Esophagus squamous epithelium (tissue), 5 donors: ENCODE measurements at places on chromosomes 6 and 20. TPM values are rescaled to one million over a fixed set of nuclear protein-coding genes. Genes with fewer than 3 reads are reported as not detected.

GRCh38 chr6:39152262-39152661 is 37.3 kb upstream of the SAYSD1 start:
- H3K4me1 ChIP-seq, result no peaks in the 10 kb centered on the region
- H3K27ac ChIP-seq, result no peak overlapping the region
- no peaks in the 10 kb centered on the region for H3K27me3 ChIP-seq
- DNase-seq, result no peak

DNA sequence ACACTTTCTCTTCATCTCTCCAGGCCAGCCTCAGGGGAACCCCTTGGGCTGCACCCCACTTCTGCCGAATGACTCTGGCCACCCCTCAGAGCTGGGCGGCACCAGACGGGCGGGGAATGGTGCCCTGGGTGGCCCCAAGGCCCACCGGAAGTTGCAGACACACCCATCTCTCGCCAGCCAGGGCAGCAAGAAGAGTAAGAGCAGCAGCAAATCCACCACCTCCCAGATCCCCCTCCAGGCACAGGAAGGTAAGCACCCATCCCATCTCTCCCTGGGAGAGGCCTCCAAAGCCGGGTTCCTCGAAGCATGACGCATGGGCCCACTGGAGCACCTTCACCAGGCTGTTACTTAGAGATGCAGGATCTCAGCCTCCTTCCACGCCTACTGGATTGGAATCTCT is 11.3 kb downstream of the MDFI start:
- no peak overlapping the region for H3K27ac ChIP-seq
- no peak for DNase-seq
- H3K4me1 ChIP-seq, result no peaks in the 10 kb centered on the region
- H3K27me3 ChIP-seq, result peaks cover 8% of the 10 kb centered on the region

DNA sequence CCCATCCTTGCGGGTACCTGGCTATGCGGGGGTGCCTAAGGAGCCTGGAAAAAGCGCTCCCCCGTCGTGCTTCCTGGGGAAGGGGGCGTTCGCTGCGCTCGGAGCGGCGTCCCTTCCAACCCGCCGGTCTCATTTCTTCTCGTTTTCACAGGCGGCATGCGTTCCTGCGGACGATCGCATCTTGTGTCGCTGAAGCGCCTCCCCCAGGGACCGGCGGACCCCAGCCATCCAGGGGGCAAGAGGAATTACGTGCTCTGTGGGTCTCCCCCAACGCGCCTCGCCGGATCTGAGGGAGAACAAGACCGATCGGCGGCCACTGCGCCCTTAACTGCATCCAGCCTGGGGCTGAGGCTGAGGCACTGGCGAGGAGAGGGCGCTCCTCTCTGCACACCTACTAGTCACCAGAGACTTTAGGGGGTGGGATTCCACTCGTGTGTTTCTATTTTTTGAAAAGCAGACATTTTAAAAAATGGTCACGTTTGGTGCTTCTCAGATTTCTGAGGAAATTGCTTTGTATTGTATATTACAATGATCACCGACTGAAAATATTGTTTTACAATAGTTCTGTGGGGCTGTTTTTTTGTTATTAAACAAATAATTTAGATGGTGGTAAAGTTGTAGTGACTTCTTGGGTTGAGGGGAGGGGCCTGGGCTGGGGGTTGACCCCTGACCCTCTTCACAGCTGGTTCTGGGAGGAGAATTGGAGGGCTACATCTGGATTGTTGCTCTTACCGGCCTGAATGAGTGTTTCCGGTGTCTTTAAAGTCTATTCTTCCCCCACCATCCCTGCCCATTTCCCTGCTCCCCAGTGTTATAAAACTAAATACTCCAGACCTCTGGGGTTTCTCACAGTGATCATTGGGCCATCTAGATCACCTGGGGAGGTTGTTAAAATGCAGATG is 1.1 kb downstream of the ID1 start:
- H3K36me3 ChIP-seq, result peaks cover 8% of the 10 kb centered on the region
- H3K4me1 ChIP-seq, result peaks cover 91% of the 10 kb centered on the region
- H3K27ac ChIP-seq, result peak overlapping the region; percentile 97
- DNase-seq, result no peak

DNA sequence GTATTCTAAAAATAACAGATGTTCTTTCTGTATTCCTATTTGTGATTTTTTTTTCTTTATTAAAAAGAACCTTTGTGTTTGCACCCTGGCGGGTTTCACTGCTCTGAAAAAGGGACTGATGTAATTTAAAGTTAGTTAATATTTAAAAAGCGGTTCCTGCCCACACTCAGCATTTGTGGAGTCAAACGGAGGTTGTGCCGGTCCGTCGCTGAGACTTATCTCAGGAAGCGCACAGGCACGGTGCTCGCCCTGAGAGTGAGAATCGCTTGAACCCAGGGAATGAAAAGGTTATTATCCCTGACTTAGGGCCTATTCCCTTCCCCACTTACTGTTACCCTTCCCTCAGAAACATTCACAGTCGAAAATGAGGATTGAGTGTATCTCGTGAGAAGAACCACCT is 366.7 kb downstream of the THBS2 start:
- H3K27ac ChIP-seq, result no peak overlapping the region
- H3K27me3 ChIP-seq, result peaks cover 35% of the 10 kb centered on the region
- no peak overlapping the region for H3K4me3 ChIP-seq
- H3K4me1 ChIP-seq, result peaks cover 7% of the 10 kb centered on the region
- DNase-seq, result no peak

DNA sequence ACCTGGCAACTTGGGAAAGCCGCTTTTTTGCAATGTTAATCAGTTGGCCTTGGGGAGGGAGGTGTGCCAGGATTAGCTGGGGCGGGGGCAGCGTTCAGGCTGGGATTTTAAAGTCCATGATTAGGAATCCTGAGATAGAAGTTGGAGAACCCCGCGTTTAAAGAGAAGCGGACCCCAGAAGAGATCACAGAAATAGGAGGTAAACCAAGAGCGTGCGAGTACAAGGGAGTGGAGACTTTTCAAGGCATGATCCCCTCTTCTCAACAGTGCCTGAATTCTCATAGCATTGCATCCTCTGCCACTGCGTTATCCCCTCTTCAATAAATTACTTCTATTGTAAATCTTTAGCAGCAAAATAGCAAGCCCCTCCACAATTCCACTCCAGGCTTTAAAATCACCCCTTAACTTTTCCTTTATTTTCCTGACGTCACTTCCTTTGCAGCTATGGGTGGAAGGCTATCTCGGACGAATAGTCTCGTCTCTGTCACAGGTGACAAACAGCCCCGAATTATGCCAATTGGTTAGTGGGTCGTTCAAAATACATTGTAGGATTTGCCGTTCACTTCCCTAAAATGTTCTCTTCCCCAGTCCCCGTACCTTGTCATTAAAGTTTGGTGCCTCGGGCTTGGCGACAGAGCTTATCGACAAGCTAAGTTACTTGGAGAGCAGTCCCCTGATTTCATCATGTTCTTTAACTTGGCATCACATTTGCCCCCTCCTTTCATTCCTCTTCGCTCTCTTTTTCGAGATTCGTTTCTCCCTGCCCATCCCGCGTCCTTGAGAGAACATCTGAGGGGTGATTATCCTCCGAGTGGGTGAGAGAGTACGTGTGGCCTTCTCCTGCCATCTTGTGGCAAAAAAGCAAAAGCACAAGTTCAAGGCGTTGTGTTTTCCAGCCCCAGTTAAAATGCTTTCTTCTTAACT is 17.1 kb downstream of the OR2B2 start:
- peak overlapping the region; percentile 29 for H3K4me3 ChIP-seq
- no peak for DNase-seq
- no peaks in the 10 kb centered on the region for H3K36me3 ChIP-seq
- H3K27ac ChIP-seq, result peak overlapping the region; percentile 93
- H3K27me3 ChIP-seq, result no peaks in the 10 kb centered on the region

GRCh38 chr20:57225197-57225733 is 41.2 kb downstream of the BMP7 start:
- DNase-seq, result no peak
- H3K36me3 ChIP-seq, result peaks cover 28% of the 10 kb centered on the region
- no peaks in the 10 kb centered on the region for H3K27me3 ChIP-seq

GRCh38 chr20:35517125-35517524 is 12.3 kb downstream of the C20orf173 start:
- no peaks in the 10 kb centered on the region for H3K36me3 ChIP-seq
- no peaks in the 10 kb centered on the region for H3K27me3 ChIP-seq

GRCh38 chr6:99712519-99712918 is 105.9 kb downstream of the PRDM13 start:
- no peak overlapping the region for H3K4me3 ChIP-seq
- no peak overlapping the region for H3K27ac ChIP-seq
- no peaks in the 10 kb centered on the region for H3K27me3 ChIP-seq
- H3K4me1 ChIP-seq, result no peaks in the 10 kb centered on the region

DNA sequence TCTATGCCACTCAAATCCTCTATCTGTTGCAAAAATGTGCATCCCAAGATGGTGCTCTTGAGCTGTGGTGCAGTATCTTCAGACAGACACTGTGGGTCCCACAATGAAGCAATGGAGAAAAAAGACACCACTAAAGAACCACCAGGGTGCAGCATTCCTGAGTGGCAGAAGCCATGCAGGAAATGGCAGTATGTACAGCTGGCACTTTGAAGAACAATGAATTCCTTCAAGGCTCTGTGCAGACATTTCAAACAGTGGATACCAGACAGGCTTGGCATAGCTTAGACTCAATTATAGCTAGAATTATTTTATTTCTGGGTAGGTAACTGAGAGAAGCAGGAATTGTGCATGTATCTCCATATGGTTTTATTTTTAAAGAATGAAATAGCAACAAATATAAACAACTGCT is 24.0 kb upstream of the HDAC2 start:
- no peak overlapping the region for H3K4me3 ChIP-seq
- no peaks in the 10 kb centered on the region for H3K27me3 ChIP-seq
- H3K4me1 ChIP-seq, result no peaks in the 10 kb centered on the region
- H3K27ac ChIP-seq, result no peak overlapping the region
- DNase-seq, result no peak
- H3K36me3 ChIP-seq, result no peaks in the 10 kb centered on the region

DNA sequence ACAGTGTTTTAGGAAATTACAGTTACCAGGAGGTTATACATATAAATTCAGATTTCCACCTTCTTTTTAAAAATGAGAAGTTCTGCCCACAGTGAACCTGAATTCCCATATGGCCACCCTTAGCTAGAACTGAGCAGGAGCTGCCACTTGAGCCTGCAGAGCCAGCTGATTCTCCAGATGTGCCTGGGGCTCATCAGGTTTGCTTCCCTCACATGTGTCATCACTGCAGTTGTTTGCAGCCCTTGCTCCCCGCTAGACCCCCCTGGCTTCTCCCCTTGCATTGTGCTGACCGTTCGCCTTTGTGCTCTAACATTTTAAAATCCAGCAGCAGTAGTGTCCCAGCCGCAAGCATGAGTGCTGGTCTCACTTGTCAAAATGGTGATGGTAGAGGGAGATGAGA is 131.1 kb downstream of the UTRN start:
- no peak overlapping the region for H3K4me3 ChIP-seq
- no peak overlapping the region for H3K27ac ChIP-seq
- H3K36me3 ChIP-seq, result no peaks in the 10 kb centered on the region
- no peaks in the 10 kb centered on the region for H3K27me3 ChIP-seq

DNA sequence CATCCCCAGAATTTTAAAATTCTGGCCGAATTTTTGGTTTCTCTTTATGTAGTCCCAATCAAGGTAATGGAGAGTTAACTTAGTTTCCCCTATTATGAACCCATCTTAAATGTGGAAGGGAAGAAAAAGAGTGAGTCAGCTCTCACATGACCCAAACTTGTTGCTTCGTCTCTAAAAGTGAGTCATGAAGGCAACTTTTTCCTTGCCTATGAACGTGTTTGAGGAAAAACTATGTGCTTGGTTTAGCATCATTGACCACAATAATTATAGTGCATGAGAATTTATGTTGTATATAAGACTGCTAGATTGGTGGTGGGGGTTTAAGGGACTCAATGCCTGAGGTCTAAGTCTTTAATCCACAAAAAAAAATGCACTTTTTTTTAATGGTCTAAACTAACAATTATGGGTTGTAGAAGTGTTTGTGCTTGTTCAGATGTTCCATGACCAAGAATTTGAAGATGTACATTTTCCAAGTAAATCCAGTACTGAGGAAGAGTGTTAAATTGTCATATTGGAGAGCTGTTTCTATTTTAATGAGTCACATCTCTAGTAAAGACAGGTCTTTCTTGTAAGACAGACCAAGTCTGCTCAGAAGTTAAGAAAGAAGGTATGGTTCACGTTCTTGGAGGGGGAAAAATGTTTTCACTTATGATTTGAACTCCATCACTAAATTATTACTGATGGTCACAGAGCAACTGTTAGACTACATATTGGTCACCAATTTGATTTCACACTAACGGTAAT is 409.9 kb upstream of the MARCKS start:
- H3K27me3 ChIP-seq, result no peaks in the 10 kb centered on the region
- no peak for DNase-seq
- H3K4me3 ChIP-seq, result no peak overlapping the region

DNA sequence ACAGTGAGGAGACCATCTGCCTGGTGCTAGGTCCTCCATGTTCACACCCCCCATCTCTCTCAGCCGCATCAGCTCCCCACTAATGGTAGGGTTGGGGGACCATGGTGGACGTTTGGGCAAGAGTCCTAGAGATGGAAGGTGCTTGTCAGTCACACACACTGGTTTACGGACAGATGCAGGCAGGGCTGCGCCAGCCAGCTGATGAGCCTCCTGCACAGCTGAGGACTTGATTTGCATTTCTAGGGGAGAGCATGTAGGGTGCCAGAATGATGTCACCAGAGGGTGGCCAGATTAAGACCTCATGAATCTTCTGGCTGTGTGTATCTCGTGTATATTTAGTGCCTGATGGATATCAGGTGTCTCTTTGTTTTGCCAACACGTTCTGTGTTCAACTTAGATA is 28.6 kb downstream of the CST8 start:
- H3K4me3 ChIP-seq, result no peak overlapping the region
- DNase-seq, result no peak
- H3K4me1 ChIP-seq, result no peaks in the 10 kb centered on the region
- no peaks in the 10 kb centered on the region for H3K27me3 ChIP-seq
- no peaks in the 10 kb centered on the region for H3K36me3 ChIP-seq
- no peak overlapping the region for H3K27ac ChIP-seq

DNA sequence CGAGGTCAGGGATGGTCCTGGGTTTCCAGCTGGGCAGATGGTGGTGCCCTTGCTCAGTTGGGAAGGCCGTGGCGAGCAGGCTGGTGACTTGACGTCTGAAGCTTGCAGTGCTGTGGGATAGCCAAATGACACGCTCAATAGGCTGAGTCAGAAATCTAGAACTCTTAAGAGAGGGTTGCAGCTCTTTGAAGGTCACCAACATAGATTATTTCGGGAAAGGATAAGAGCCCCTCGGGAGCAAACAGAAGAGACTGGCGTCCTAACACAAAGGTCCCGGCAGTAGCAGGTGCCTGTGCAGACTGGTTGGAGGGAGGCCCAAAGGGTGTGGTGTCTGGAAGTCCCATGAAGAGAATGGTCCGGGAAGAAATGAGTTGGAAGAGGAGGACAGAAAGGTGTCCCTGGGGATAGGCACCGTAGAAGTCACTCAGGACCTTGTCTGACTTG is 18.4 kb downstream of the PKIG start:
- H3K36me3 ChIP-seq, result no peaks in the 10 kb centered on the region
- H3K4me1 ChIP-seq, result peaks cover 81% of the 10 kb centered on the region
- no peak for DNase-seq
- peak overlapping the region; percentile 65 for H3K27ac ChIP-seq

GRCh38 chr6:128443553-128443952 is 76.8 kb downstream of the PTPRK start:
- H3K27me3 ChIP-seq, result no peaks in the 10 kb centered on the region
- H3K27ac ChIP-seq, result no peak overlapping the region
- H3K4me3 ChIP-seq, result no peak overlapping the region
- DNase-seq, result no peak
- no peaks in the 10 kb centered on the region for H3K4me1 ChIP-seq
- H3K36me3 ChIP-seq, result no peaks in the 10 kb centered on the region

GRCh38 chr6:166236596-166236995 is 68.9 kb upstream of the TBXT start:
- no peaks in the 10 kb centered on the region for H3K36me3 ChIP-seq
- H3K27me3 ChIP-seq, result no peaks in the 10 kb centered on the region
- no peak overlapping the region for H3K27ac ChIP-seq

The PTK6 gene
- 52.6 TPM for total RNA-seq

The C6orf132 gene
- 175 TPM for total RNA-seq

The MYLK2 gene
- not detected for total RNA-seq

The BTN1A1 gene
- total RNA-seq, result not detected

The TENT5A gene
- 8.8 TPM for total RNA-seq
